ENCODE measurements at places on chromosomes 7 and 10.
A peak's percentile ranks its signal among the peaks of the same experiment; 100 is the strongest.

GRCh38 chr7:143239813-143240212 lies 18.0 kb downstream of the TAS2R40 start:
- no peak for DNase-seq

- no peak for DNase-seq
These were observed 101.7 kb upstream of the KLF6 start for GRCh38 chr10:3886641-3887251.

GRCh38 chr7:94258418-94259300 lies 136.0 kb upstream of the COL1A2 start:
- DNase-seq, result no peak

DNA sequence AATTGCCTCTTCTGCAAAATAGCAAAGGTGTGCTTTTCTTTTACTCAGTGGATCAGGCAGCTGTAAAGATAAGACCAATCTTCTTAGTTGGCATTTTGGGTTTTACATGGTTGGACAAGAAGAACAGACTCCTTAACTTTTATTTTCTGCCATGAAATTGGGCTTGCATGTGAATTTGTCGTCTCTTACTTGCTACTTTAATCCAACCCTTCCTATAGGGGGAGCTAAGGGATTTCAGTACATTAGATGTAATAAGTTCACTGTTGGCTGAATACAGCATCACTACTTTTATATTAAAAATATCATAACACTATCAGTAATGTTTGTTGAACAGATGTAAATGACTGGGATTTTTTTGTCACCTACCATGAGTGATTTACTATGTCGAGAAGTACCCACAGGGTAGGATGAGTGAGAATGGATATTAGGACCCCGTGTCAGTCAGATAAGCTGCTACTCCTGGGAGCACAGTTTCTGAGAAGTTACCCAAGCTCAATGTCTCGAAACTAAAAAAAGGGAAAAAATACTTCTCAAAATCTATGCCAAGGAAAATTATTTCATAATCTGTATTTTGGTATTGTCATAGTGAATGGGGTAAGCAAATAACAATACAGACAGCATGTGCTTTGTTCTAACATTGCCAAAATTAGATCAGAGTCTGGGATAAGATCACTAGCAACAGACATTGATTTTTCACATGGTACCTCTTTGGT lies 127.4 kb upstream of the AGR3 start:
- DNase-seq, result no peak

DNA sequence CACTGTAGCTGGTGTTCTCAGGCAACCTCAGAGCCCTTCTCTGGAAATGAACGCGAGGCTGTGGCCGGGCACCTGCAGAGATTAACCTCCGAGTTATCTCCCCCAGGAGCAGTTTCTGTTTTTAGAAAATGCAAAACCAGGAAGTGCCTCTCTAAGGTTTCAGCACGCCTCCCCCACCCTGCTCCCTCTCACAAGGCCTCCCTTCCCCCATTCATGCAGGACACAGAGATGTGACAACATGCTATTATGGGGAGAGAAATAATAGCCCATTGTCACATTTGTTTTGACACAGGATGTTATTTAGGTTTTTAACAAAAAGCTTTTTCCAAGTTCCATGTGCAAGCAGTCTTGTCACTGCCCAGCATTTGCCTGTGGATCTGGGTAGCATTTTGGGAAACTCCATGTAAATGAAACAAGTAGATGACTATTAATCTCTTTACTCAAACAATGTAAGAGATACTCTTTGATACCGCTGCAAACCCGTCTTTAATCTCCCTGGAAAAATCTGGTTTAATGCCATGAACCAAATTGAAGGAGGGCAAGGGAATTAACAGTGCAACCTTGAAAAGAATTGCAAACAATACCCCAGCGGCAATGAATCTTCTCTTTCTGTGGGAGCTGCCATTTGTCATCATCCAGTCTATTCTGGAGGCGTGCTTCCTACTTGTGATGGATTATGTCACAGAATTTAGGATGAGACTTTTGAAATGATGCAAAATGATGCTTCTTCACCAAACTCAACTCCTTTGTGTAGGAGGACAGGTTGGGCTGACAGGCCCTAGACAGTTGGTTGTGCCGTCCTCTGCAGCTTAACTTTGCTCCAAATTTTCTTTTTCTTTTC lies 86.5 kb upstream of the NMT2 start:
- no peak for DNase-seq

DNA sequence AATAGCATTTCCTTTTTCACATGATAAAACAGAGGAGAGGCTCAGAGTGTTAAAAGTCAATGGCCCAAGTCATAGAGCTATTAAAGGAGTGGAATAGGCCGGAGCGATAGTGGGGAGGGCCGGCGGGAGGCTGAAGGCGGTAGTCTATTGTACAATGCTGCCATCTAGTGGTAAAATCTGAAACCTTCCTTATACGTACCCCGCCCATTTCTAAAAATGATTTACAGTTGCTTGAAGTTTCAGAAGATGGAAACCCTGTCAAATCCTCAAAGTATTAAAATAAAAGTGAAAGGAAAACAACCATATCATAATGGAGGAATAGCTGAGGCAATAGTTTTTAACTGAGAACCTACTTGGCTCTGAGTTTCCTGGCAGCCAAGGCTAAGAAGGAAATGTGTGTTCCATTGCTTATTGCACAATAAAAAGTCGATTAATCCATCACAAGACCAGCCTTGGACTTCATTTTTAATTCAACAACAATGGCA lies 209.1 kb downstream of the CCSER2 start:
- peak; percentile 59 for DNase-seq

- DNase-seq, result no peak
These were observed 16.0 kb upstream of the LANCL2 start for GRCh38 chr7:55349121-55349520.

DNA sequence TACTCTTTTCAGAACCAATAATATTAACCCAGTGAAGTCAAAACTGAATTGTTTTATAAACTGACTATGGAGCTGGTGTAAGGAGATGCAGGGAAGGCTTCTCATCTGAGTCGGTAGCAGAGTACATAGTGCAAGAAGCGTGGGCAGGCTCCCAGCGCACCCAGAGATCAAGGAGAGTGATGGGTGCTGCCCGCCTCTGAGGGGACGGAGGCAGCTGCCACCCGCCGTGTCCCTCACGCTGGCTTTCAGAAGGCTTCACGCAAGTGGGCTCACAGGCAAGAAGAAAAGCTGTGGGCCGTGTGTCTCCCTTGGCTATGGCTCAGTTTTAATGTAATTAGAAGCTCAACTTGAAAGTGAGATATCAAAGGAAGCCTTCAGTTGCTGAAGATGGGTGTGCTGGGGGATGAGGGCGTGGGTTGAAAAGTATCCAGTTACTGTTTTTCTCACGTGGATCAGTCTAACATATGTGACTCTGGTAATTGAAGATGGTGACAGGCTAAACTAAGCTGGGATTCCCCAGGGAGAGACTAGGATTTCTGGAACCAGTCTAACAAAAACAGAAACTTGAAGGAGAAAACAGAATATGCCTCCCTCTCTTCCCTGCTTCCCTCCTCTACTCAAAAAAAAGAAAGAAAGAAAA lies 159.9 kb downstream of the MGMT start:
- no peak for DNase-seq

DNA sequence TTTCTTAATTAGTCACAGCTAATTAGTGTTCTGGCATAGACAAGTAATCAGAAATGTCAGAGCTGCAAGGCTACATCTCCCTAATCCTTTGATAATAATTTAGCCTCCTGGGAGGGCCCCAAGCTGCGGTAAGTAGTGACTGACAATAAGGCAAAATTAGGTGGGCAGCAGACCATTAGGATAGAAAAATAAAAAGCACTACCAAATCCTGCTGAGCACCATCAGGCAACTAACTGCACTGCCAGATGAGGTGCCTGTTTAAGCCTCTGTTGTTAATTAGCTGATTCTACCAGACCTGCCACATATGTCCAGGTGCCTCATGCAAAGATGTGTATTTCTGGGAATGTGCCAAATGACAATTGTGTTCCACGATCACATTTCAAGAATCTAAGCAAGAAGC lies 32.5 kb upstream of the FEZF1 start:
- no peak for DNase-seq

GRCh38 chr10:44513591-44513990 lies 128.7 kb upstream of the CXCL12 start:
- DNase-seq, result no peak

DNA sequence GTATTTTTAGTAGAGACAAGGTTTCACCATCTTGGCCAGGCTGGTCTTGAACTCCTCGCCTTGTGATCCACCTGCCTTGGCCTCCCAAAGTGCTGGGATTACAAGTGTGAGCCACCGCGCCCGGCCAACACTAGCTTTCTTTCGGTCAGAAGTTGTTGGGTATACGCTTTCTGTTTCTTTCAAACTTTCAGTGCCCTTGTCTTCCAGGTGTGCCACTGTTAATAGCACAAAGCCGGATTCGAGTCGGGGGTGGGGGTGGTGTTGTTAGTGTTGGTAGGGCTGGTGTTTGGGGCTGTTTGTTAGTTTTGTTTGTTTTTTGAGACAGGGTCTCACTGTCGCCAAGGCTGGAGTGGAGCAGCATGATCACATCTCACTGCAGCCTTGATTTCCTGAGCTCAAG lies 33.8 kb upstream of the NANOS1 start:
- DNase-seq, result no peak

DNA sequence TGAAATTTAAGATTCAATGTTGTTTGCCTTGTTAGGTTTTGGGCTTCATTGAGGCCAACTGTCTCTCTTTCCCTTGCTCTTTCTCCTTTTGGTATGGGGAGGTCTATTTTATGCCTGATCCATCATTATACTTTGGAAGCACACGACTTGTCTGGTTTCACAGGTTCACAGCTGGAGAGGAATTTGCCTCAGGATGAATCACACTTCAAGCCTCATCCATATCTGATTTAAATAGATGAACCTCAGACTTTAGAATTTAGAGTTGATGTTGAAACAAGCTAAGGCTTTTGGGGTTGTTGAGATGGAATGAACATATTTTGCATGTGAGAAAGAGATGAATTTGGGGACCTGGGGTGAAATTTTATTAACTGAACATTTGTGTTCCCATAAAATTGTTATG lies 150.5 kb upstream of the IGFBP3 start:
- no peak for DNase-seq

DNA sequence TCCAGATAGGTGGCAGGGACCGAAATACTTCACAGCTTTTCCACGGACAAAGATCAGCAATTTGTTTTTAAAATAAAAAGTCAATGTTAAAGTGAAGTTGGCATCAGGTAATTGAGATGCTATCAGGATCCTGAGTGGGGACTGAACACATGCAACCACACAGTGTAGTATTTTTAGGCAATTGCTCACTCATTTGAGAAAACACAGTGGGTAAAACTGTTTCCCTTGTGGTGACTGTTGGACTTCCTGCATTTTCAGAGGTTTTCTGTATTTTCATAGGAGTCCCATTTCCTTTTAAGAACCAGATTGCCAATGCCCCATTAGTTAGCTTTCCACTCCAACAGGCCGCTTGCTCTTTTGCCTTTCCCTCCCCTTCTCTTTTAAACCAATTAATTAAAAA lies 159.5 kb upstream of the ZNF32 start:
- no peak for DNase-seq

DNA sequence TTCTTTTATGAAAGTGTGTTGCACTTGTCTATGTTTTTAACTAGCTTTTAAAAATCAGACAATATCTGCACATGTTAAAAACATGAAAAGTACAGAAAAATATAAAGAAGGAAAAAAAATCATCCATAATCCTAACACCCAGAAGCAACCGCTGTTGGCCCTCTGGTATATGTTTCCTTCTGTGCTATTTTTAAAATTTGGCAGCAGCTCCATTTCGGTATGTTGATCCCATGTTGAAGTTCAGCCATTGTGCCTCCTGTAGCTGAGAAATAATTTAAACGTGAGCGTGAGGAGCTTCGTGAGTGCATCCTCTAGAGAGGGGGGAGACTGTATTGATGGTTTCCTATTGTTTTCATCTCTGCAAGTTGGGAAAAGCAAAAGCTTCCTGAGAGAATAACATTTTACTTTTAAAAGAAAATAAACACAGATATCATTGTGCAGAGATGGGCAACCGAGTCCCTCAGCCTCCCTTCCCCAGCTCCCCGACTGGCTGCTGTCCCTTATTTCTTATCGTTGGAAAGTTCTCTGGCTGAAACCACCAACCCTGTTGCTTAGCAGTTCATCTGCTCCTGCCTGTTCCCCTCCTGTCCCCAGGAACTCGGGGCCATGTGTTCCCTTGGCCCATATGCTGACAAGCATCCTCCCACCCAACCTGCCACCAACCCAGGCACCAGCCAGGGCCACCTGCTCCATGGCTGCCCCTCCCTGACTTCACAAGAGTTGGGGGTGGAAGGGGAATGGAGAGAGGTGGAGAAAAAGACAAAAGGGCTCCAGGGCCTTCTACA lies 499.1 kb upstream of the PODXL start:
- DNase-seq, result no peak

DNA sequence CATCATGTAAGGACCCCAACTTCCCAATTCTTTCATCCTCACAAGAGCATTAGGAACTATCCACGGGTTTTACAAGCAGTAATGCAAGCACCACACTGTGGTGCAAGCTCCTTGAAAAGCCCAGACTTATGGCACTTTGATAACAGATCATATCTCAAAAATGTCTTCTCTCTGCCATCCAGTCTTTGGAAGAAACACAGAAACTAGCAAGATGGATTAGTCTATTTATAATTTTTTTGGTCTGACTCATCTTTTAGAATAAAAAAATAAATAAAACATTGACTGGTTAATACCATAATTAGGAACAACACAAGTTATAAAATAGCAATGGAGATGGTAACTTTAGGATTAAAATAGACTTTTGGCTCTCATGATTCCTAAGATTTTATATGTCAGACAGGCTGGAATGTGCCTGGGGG lies 49.0 kb upstream of the CALD1 start:
- no peak for DNase-seq

- DNase-seq, result no peak
These were observed 84.0 kb downstream of the SEMA3D start for GRCh38 chr7:85102813-85103350.

GRCh38 chr7:24979470-24979862 lies 512 bp downstream of the OSBPL3 start:
- DNase-seq, result peak; percentile 83

DNA sequence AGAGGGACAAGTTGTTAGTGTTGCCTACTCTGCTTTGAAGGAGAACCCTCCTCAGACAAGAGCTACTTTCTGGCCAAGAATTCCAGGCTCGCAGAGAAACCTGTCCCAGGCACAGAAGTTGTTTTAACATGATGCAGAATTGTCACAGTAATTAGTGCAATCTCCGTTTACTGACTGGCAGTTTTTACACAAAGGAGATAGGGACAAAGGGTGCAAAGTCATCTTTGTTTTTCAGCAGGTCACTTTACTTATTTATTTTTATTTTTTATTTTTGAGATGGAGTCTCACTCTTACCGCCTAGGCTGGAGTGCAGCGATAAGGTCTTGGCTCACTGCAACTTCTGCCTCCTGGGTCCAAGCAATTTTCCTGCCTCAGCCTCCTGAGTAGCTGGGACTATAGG lies 12.3 kb downstream of the TCF7L2 start:
- no peak for DNase-seq

- no peak for DNase-seq
These were observed 7.5 kb upstream of the KMT2E start for GRCh38 chr7:105006367-105007136.
